NCI-H1694 (cell line): ENCODE measurements at places on chromosomes 16 and 17.

DNA sequence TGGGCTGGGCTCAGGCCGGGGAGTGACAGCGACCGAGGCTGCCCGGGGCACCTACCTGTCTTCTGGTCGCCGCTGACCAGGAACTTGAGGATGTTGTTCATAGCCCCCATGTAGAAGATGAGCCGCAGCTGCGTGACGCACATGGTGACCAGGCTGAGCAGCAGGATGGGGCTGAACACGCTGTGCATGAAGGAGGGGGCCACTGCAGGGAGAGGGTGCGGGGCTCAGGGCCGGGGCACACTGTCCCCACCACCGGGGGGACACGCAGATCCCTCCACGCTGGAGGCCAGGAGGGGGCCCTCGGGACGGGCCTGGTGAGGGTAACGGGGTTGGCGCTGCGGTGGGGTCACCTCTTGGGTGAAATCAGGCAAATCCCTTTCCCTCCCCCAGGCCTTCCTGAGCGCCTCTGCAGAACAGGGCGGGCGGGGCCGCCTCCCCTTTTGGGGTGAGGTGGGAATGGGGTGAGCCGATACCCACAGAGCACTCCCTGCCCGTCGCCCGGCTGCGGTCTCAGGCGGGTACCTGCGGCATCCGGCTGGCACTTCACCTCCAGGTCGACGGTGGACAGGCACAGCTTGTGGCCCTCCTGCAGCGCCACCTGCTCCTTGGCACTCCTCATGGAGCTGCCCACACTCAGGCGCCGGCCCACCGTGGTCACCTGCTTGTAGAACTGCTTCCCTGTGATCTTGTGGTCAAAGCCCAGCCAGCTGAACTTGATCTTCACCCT lies 28.3 kb upstream of the PITPNA start:
- DNase-seq, result no peak

DNA sequence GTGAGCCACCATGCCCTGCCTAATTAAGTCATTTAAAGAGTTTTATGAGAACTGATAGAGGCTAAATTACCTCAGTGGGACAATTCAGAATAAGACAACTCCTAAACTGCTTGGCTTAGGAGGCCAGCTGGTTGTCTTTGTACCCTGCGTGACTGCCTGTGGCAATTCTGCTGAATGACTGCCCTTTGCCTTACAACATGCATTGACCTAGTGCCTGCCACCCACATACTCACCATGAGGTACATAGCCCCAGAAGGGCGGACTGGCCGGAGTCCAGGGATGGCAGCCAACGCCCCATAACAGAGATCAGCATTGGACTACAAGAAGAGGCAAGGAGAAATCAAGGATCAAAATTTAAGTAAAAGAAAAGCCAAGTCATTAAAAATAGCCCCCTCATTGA lies 7.3 kb downstream of the TAT start:
- DNase-seq, result no peak

GRCh38 chr17:42676424-42677011 lies at the start of gene PLEKHH3:
Gene PLEKHH3 (minus strand): TSS chr17:42676994. CDS start chr17:42676563, 431 bp downstream.
- peak; percentile 47 for DNase-seq

DNA sequence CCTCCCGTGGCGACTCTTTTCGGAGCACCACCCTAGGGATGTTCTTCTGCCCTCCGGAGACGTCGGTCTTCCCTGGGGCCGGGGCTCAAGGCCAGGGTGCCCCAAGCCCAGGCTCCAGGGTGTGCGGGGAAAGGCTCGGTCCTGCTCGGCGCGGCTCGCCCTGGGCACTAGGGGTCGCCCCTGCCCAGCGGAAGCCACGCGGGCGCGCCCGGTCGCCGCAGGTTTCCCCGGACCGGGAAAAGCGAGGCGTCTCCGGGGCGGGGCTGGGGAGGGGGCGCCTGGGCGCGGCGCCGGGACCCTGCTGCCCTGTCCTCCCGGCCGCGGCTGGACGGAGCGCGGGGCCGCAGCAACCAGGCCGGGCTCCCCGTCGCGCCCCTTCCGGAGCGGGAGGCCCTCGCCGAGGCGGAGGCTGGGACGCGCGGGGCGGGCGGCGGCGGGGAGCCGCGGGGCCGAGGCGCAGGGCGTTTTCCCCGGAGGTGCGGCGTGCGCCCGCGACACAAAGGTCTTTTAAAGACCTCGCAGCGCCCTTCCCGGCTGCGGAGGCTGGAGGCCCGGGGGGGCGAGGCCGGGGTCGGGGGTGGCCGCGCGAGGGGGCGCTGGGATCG lies 76.4 kb downstream of the MRC2 start:
- no peak for DNase-seq

GRCh38 chr17:4715063-4715744 lies 4.8 kb downstream of the ARRB2 start:
- DNase-seq, result no peak

DNA sequence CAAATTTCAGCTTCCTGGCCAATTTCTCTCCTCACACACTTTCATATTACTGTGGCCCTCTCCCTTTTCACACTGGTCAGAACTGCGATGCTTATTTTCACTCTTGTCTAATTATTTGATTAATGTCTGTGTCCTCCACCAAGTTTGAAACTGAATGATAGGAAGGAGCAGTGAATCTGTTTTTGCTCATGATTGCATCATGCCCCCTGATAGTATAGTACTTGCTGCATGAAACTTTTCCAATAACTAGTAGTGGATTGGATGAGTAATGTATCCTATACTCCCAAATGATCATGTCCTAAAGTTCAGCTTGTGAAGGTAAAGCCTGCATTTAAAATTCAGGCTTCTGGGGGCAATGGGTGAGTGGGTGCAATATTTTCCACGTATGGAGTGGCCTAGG lies 121.2 kb downstream of the ASIC2 start:
- DNase-seq, result no peak

- no peak for DNase-seq
Observed at GRCh38 chr17:50686494-50687199, 21.1 kb downstream of the ANKRD40 start.

DNA sequence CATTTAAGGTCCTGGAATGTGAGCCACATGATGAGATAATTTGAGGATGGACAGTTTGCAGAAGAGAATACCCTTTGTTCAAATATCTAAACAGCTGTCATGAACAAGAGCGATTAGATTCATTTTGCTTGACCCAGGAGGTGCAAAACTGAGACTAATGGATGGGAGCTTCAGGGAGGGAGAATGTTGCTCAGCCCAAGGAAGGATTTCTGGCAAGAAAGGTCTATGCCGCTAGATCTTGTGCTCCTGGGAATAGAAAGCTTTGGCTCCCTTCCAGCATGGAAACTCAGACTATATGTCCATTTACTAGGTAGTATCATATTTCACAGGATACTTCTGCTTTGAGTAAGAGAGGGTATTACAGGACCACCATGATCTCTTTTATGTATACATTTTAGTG lies 14.8 kb upstream of the CDH11 start:
- no peak for DNase-seq

- no peak for DNase-seq
Observed at GRCh38 chr17:45954914-45955313, 44.1 kb upstream of the STH start.

DNA sequence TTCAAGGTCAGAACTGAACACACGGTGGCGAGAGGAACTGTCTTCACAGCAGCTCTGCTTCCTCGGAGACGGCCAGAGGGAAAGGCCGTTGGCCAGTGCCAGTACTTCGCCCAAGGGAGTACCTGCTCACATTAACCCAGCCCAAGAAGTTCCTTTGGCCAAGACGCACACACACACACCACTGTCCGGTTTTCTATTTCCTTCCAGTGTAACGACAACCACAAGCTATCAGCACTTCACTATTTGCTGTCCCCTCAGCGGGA lies 744 bp upstream of the GGNBP2 start:
- DNase-seq, result no peak

DNA sequence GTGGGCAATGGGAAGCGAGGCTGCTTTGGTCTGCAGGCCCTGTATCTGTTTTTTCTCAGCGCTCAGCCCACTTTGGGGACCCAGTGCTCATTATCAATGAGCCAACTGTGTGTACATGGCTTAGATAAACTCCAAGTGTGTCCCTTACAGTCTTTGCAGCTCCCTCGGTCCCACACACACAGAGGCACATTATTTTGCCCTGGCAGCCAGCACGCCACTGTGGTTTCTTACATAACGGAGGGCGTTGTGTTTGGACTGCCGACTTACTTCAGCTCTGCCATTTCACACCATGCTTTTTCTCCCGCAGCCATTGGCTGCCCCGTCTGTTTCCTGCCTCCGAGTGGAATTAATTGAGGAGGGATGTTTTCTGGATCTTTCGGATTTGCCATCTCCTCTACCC lies 56.5 kb upstream of the CLEC18A start:
- no peak for DNase-seq

DNA sequence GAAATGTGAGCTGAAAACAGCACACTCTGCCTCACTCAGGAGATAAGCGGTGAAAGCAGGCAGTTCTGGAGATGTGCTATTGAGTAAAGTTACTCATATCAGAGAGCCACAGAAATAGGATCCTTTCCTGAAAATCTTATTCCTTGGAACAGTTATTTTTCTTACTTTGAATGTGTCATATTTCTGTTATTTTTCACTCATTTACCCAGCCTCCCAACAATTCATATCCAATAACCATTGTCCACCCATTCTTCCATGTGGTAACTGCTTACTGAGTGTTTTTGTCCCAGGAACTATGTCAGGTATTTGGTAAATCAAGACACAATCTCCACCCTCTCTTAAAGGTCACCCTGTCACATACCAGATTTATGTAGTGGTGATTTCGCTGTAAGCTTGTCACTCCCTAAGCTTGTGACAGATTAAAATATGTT lies 144.9 kb downstream of the PARN start:
- DNase-seq, result no peak

DNA sequence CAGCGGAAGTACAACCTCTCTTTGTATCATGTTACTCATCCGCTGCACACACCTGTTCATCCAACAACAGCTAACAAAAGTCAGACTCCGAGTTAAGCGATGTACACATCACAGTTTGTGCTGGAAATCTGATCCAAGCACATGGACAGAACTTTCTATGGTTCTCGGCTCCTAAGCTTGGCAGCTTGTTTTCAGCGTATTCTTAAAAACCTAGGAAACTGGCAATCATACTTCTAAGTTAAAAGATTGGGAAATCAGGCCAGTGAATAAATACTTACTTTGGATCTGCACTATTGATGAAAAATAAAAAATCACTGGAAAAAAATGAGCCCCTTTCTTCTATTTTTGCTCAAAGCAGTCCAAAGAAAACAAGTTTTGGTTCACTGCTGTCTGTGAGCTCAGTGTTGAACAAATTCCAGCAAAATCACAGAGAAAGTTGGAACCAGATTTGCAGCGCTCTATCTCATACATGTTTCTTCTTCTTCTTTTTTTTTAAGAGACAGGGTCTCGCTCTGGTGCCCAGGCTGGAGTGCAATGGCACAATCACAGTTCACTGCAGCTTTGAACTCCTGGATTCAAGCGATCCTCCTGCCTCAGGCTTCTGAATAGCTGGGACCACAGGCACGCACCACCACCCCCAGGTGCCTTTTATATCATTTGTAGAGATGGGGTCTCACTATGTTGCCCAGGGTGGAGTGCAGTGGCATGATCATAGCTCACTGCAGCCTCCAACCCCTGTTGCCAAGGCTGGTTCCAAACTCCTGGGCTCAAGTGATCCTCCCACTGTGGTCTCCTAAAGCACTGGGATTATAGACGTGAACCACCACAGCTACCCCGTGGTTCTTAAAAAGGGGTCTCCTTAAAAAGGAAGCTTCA lies 71.6 kb upstream of the CREBBP start:
- DNase-seq, result no peak

DNA sequence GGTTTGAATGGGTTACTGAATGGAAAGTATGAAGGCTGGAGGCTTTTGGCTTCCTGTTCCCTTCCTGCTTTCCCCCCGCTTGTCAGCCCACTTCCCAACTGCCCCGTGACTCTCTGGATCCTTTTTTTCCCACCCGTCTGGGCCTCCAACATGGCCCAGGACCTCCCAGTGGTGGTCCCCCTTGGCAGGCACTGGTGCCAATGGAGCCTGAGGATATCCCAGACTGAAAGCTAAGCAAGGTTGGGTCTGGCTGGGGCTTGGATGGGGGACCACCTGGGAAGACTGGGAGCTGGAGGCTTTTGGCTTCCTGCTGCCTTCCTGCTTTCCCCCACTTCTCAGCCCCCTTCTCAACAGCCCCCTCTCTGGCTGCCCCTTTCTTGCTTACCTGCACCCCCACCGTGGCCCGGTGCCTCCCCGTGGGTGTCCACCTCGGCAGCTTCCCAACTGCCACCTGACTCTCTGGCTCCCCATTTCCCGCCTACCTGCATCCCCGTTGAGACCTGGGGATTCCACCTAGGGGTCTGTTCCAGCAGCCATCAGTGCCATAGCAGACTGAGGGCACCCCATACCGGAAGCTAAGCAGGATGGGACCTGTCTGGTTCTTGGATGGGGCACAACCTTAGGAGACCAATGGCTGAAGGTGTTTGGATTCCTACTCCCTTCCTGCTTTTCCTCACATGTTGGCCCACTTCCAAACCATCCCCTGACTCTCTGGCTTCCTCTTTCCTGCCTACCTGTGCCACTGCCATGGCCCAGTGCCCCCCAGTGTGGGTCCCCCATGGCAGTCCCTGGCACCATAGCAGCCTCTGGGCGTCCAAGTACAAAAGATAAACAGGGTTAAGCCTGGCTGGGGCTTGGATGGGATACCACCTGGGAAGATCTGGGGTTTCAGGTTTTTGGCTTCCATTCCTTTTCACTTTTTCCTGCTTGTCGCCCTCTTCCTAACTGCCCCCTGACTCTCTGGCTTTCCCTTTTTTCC lies 2295.3 kb downstream of the TP53TG3F start:
- DNase-seq, result no peak

- no peak for DNase-seq
Observed at GRCh38 chr17:8857919-8858318, 9.6 kb downstream of the PIK3R6 start.

DNA sequence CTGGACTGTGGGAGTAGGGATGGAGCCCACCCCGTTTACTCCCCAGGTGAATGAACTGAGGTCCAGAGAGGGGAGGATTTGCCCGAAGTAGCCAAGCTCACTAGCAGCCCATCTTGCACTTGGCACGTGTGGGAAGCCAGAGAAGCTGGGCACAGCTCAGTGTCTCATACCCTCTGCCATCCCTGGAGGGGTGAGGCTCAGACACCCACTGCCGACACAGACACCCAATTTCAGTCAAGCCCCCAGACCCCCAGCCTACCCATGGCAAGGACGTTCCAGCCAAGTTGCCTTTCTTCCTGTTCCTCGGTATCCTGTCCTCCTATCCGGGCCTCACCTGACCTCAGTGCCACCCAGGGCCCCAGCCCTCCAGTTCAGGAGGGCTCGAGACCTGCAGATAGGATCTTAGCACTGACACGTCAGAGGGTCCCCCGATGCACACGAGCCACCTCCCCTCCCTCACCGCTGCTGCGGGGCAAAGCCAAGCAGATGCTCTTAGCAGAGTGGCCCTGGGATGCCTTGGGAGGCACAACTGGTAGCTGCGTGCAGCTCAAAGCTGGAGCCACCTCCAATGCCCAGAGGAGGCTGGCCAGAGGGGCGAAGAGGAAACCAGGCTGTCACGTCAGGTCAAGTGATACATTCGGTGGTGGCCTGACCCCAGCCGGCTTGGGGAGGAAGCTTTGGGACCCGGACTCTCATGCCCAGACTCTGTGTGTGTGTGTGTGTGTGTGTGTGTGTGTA lies 90.4 kb upstream of the TNRC6C start:
- DNase-seq, result no peak

GRCh38 chr17:70169709-70170597 lies 621 bp downstream of the KCNJ2 start:
- no peak for DNase-seq
